Activated CD8-positive, alpha-beta memory T cell treated with anti-CD3 and anti-CD28 coated beads for 48 hours (primary cell): ENCODE measurements at places on chromosomes 4 and X.

DNA sequence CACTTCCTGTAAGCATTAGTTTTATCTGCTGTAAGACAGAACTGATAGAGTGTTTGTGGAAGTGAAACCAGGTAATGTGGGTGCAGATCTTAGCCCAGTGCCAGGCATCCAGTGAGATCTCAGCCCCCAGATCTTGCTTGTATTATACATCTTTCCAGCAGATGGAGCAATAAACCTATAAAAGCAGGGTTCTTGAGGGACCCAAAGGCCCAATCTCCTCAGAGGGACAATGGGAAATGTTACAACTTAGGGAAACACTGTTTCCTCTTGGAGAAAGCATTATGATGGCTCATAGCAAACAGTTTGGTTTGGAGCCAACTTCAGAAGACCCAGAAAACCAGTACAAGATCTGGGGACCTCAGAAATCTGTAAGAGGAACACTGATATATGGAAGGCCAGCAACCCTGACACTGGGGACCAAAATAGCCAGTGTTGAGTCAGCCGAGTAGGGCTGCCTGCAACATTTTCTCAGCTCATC is 206.3 kb downstream of the SLC7A11 start:
- DNase-seq = no peak

GRCh38 chr4:138277133-138277532 is 35.0 kb upstream of the SLC7A11 start:
- no peak for DNase-seq

GRCh38 chr4:18042754-18043153 is 21.2 kb upstream of the LCORL start:
- no peak for DNase-seq

GRCh38 chr4:77845400-77845799 is 17.2 kb upstream of the MRPL1 start:
- no peak for DNase-seq

DNA sequence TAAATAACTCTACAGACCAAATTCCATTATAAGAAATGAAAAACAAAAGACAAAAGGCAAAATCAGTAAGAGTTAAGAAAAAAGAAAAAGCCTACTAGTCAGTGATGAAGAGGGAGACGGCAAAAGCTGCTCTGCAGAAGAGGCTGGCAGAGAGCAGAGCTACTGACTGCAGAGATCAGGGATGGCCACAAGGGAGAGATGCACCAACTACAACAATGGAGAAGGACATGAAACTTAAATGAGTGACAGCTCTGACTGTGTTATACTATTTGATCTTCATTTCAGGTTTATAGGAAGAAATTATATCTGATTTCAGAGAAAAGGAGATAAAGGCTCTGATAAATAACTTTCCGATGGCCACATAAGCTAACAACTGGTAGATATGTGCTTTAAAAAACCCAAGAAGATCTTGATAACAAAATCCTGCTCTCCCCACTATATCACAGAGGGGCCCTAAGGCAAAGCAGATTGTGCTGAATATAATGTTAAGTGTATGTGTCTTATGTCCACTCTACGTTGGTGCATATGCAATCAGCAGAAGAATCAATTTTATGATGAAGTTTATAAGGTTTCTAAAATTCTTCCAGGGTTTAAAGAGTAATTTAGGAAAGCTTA is 58.4 kb upstream of the COX18 start:
- DNase-seq = no peak

DNA sequence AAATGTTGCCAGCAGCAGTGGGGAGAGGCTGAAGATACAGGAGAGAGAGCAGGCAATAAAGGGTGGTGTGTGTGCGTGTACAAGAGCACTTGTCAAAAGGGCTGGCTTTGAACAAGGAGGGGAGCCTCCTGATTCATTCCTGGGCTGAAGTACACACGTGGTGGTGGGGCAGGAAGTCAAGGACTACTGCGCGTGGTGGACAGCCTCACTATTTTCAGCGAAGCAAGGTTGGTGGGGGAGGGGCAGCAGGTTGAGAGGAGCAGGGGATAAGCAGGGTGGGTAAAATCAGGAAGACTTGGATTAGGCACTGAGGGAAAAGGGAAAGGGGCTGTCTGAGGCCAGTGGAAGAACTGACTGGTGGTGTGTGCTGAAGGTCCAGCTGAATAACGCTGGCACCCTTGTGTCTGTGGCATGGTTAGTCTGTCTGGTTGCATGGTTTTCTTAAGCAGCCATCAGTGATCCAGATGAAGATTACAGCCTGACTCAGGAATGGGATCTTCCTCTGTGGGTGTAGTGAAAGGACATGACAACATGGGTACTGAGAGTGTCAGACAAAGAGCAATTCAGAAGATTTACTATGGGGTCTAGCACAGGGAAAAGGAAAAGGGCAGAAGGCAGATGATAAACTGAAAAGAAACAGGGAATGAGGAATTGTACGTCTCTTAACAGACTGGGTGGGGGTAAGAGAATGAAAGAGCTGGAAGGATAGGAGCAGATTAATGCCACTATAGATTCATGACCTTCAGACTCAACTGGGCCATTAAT is 149.8 kb downstream of the CHM start:
- DNase-seq = no peak

DNA sequence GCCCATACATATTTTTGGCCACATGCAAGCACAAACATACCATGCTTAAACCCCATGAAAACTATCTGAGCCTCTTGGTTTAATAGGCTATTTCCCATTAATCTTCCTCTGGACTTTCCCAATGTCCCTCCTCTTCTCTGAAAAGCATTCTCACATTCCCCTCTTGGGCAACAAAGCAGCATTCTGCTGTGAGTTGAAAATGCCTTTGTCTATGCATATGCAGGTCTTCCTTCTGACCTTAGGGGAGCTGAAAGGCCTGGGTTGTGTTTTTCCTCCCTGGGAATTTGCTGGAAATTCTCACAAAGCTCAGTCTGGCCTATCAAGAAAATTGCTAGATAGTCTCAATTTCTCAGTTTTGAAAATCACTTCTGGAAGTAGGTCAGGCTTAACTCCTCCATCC is 4.2 kb downstream of the VSIG4 start:
- DNase-seq = no peak

- peak; percentile 54 for DNase-seq
Observed at GRCh38 chr4:38318737-38319455, 345.1 kb upstream of the KLF3 start.

DNA sequence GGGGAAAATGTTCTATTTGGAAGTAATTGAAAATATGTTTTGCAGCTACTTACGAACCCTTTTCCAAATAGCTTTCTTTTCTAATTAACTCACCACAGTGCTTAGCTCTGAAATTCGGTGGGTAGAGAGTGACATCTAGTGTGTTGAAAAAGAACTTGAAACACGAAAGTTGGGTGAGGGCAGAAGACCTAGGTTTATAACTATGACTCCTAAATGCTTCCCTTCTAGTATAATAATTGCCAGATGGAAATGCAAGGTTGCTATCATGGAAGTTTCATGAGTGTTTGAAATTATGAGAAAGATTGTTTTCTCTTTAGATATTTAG is 77.3 kb upstream of the NOCT start:
- no peak for DNase-seq

DNA sequence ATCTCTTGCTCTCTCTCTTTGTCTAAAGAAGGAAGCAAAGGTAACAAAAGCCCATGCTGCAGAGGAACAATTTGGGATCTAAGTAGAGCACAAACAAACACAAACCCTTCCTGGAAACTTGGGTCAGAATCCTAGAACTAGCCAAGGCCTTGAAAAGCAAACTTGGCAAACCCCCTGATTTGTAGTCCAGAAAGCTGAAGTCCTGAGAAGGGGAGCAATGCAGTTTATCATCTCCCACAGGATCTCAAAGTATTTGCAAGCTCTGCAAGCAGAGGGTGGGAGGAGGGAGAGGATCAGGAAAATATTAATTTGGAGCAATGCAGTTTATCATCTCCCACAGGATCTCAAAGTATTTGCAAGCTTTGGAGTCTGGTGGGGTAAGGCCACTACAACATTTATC is 379.5 kb upstream of the FGF13 start:
- no peak for DNase-seq

DNA sequence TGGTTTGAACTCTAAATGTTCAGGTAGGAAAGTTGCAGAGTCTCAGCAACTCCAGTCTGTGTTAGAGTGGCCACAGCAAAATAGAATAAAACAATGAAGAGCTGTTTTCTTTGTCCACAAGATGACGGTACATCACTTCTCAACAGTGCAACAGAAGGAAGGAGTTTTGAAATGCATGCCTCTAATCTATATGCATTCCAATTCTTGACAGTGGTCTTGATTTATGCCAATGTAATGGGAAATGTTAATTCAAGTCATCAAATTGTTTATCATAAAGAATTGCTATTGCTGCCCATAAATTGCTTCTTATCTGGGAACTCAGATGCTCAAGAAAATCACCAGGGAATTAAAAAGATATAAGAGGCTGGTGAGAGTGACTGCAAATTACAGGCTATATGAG is 195.5 kb upstream of the PRPS2 start:
- no peak for DNase-seq

DNA sequence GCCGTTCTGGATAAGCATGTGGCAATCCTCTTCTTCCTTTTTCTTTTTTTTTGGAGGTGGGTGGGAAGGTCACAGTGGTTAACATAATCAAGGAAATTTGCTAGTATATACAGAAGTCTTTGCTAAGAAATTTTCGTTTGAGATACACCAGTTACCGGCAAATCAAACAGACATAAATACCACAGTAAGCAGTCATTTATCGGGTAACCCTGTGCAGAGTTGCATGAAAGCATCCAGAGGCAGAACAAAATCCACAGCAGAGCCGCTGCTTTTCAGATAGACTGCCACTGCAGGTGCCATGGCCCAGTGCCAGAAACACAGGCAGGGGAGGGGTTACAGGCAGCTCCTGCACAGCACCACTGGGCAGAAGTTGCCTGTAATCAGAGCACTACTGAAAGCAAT is 179.1 kb upstream of the MAB21L2 start:
- DNase-seq = no peak

DNA sequence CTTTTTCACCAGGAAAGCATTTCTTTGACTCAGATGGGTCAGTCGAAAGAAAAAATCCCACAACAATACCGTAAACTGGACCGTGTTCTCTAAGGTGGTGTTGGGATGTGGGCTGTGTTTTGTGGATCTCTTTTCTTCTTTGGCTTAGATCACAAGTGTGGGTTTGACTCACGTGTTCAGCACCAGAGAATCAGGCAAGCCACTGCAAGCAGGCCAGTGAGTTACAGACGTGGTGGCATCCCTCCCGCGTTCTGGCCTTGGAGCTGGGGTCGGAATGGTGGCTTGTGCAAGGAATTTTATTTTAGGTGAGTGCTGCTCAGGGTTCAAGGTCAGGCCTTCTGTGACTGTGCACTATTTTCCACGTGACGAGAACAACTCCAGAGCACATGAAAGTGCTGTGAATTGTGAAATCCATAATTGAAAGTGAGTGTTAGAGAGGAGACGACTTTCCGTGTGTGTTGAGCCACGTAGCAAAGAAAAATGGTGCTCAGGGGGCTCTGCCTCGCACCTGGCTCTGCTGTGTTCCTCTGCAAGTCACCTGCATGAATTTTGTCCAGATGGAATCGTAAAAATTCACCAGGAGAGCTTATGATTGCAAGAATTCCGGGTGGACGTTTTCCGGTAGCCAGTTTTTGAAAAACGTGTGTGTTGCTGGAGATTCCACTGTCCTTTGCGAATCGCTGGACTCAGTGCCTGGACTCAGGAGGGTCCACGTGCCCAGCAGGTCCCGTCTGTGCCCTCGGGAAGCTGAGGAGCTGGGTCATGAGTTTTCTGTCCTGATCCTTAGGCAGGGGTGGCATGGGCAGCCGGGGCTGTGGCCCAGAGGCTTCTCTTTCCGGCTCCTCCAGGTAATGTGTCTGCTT is 33.6 kb upstream of the HGFAC start:
- no peak for DNase-seq

DNA sequence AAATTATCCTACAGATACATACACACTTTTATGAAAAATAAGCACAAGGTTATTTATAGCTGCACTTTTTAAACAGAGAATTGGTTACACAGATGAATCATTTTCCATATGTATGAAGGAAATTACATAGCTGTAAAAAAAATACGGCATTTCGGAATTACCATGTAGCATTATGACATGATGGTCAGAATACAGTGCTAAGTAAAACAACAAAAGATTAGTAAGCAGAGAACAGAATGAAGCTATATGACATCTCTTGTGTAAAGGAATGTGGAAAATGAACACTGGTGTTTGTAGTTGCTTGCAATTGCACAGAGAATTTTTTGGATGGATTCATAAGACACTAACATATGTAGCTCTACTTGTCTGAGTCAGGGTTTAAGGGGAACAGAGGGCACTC is 1222.0 kb upstream of the PRKX start:
- no peak for DNase-seq

- no peak for DNase-seq
Observed at GRCh38 chr4:110061076-110061475, 137.3 kb downstream of the ELOVL6 start.

DNA sequence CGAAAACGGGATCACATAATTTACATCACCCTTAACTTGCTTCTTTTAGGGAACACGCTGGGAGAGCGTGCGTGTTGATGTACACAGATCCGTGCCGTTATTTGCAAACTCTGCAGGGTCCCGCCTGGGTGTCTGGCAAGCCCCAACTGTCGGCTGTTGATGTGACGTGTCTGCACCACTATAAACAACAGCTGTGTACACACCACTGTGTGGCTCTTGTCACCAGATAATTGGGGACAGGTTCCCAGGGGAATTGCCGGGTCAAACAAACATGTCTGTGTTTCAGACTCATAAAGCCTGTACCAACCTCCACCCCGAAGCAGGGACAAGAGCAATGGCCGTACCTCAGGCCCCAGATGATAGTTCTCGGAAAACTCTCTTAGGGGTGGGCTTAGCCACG is 105.0 kb upstream of the AFAP1 start:
- no peak for DNase-seq

DNA sequence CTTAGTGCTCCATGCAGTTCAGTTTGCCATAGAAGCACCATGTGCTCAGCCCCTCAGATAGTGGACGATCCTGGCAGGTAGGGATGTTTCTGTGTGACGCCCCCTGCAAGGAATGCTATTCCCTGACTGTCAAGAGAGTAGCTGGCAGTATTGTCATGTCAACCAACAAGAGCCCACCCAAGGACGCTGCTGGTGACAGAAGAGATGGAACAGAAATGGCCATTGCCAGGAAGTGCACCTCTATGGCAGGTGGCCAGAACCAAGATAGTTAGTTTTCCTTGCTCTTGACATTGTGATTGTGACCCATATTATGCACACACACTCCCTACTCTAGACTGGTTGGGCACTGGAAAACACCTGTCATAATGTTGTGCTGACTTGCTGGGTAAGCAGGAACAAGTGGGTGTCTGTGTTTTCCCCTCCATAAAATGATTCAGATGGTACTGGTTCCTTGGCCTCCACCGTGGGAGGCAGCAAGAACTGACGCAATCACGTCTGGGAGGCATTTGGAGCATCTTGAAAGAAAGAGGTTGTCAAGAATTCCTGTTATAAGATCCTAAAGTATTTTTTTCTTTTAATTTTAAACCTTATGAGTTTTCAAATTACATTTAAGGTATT is 507.9 kb downstream of the MID1IP1 start:
- no peak for DNase-seq

GRCh38 chr4:66059556-66059955 is 389.3 kb upstream of the EPHA5 start:
- no peak for DNase-seq

DNA sequence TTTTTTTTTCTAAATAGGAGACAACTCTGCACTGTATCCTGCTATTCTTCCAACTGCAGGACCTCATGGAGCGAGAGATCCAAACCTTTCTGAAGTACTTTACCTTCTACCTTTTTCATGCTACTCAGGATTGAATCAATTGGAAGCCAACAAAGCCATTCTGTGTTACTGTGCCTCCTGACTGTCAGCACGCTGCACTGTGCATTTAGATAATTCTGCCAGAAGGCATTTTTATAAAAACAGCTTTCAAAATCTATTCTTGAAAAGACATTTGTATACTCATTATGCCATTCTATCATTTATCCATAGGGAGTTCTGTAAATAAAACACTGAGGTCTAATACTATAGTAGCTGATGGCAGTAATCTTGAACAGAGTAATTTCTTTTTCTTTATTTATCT is 142.8 kb downstream of the SLIT2 start:
- DNase-seq = no peak
